ENCODE measurements at places on chromosomes 2 and 18. TPM values are rescaled to one million over a fixed set of nuclear protein-coding genes. Genes with fewer than 3 reads are reported as not detected.

MEX3C gene
- 48.4 TPM for total RNA-seq

PLA2R1 gene
- total RNA-seq = not detected

KCNK3 gene
- not detected for total RNA-seq

WDR54 gene
- 84.0 TPM for total RNA-seq

DPP10 gene
- total RNA-seq = not detected

UGGT1 gene
- total RNA-seq = 63.4 TPM

DNA sequence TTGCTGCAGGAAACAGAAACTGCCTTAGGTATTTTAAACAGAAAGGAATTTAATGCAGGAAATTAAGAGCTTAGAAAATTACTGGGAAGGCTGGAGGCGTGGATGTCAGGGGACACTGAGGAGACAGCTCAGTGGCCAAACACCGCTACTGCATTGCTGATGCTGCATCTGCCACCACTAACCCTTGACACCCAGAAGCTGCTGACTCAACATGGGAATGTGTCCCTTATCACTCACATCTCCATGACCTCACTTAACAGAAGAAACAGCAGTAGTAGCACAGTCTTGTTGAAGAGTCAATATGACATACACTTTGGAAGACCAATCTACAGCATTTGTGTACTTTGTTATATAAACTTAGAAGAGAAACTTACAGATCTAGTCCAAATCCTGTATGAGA is 906.1 kb downstream of the SLC4A3 start:
- H3K4me3 ChIP-seq = no peak overlapping the region
- peak; percentile 40 for DNase-seq

- H3K27me3 ChIP-seq = peaks cover 7% of the 10 kb centered on the region
- H3K4me1 ChIP-seq = no peaks in the 10 kb centered on the region
- no peaks in the 10 kb centered on the region for H3K36me3 ChIP-seq
These were observed 210.5 kb upstream of the HDAC4 start for GRCh38 chr2:239611222-239611795.

DNA sequence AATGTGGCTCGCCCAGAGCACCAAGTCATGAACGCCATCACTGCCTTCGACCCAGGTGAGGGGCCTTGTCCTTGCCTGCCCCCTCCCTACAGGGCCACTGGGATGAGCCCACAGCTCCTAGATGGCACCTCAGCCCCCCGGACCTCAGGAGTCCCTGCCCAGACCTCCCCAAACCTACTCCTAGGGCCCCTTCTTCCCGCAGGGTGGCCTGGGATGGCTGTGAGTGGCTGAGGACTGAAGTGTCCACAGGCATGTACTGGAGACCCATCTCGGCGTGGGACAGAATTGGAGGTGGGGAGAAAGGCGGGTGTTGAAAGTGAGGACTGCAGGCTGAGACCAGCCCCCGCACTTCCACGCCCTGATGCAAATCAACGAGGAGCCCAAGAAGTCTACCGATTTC is 2.8 kb upstream of the TUBB6 start:
- H3K27me3 ChIP-seq = peaks cover 59% of the 10 kb centered on the region
- no peak overlapping the region for H3K4me3 ChIP-seq
- no peak for DNase-seq

GRCh38 chr2:15298770-15299169 is 262.4 kb downstream of the NBAS start:
- H3K27me3 ChIP-seq = no peaks in the 10 kb centered on the region
- H3K4me1 ChIP-seq = peaks cover 22% of the 10 kb centered on the region
- peaks cover 32% of the 10 kb centered on the region for H3K36me3 ChIP-seq
- no peak overlapping the region for H3K4me3 ChIP-seq

- no peak overlapping the region for H3K4me3 ChIP-seq
- peaks cover 55% of the 10 kb centered on the region for H3K4me1 ChIP-seq
- peaks cover 41% of the 10 kb centered on the region for H3K27me3 ChIP-seq
- H3K27ac ChIP-seq = no peak overlapping the region
These were observed 70.6 kb downstream of the CTAGE1 start for GRCh38 chr18:22346953-22347605.

- no peak for DNase-seq
- no peaks in the 10 kb centered on the region for H3K27me3 ChIP-seq
These were observed 100.8 kb downstream of the EPC2 start for GRCh38 chr2:148745151-148745851.

GRCh38 chr2:30631051-30631671 is 176.1 kb downstream of the CAPN13 start:
- H3K4me3 ChIP-seq = no peak overlapping the region
- peaks cover 7% of the 10 kb centered on the region for H3K36me3 ChIP-seq
- H3K27me3 ChIP-seq = no peaks in the 10 kb centered on the region

GRCh38 chr2:62266433-62267038 is 70.6 kb downstream of the B3GNT2 start:
- H3K4me1 ChIP-seq = no peaks in the 10 kb centered on the region
- H3K27ac ChIP-seq = no peak overlapping the region

DNA sequence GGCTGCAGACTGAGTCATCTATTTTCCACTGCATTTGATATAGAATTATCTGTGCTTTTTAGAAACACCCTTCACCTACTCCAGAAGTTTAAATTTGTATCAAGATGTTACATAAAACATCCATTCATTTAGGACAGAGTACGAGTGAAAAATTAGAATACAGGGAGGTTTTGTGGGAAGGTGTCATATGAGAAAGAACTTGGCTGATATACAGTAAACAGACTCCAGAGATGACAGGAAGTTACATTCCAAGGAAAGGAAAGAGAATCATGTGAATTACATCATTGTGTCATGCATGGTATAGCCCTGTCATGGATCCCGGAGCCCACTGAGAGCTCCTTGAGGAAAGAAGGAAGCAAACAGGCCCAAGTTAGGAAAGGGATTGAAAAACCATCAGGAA is 341.5 kb upstream of the PKDCC start:
- no peaks in the 10 kb centered on the region for H3K36me3 ChIP-seq
- H3K27me3 ChIP-seq = peaks cover 2% of the 10 kb centered on the region
- no peaks in the 10 kb centered on the region for H3K4me1 ChIP-seq
- H3K4me3 ChIP-seq = no peak overlapping the region
- no peak for DNase-seq
- no peak overlapping the region for H3K27ac ChIP-seq

GRCh38 chr2:40039549-40039948 is 260.5 kb upstream of the THUMPD2 start:
- peaks cover 3% of the 10 kb centered on the region for H3K4me1 ChIP-seq
- no peaks in the 10 kb centered on the region for H3K27me3 ChIP-seq
- no peaks in the 10 kb centered on the region for H3K36me3 ChIP-seq
- H3K27ac ChIP-seq = no peak overlapping the region

DNA sequence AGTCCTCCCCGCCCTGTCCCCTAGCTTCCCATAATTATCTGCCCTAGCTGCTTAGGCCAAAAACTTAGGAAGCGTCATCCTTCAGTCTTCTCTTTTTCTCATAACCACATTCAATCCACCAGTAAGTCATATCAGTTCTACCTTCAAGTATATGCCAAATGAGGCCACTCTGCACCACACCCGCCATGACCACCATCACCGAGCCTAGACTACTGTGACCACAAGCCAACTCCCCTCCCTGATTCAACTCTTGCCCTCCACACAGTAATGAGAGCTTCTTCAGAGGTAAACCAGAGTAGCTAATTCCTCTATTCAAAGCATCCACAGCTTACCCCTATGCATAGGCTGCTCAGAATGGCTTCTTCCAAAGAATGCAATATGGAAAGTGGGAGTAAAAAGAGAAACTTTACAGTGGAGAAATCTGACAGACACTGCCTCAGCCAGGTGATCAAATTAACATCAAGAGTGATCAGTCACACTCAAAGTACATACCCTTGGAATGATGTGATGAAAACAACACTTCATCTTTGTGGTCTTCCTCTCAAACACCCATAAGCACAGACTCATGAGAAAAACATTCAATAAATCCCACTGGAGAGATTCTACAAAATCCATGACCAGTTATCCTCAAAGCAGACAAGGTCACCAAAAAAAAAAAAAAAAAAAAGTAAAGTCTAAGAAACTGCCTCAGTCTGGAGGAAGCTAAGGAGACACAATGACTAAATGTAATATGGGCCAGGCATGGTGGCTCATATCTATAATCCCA is 17.7 kb downstream of the MBOAT2 start:
- H3K27me3 ChIP-seq = peaks cover 19% of the 10 kb centered on the region
- DNase-seq = no peak
- peaks cover 3% of the 10 kb centered on the region for H3K4me1 ChIP-seq
- no peaks in the 10 kb centered on the region for H3K36me3 ChIP-seq

DNA sequence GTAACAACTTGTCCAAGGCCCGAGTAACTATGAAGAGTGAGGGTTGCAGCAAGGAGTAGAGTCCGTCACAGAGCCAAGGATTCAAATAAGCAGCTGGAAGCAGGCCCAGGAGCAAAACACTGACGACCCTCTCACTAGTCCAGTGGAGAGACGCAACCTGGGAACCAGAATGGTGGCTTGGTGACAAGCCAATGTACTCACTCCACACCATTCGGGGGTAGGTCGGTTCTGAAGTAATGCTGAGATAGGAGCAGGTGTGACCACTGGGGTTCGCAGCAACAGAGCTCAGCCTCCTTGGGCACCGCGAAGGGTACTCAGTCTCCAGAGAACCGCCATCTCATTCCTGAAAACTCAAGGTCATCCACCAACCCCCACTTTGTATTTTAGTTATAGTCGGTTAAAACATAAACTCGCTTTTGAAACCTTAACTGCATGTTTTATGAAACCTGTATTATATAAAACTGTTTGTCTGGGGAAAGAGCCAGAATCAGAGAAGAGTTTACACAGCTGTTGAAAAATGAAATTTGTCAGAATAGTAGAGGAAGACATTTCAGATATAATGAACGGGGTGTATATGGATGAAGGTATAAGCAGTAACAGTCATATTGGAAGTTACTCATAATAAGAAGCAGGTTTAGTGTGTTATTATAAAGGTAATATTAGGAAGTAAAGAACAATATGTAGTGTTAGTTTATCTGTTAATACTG is 8.6 kb downstream of the ANKRD62 start:
- H3K4me1 ChIP-seq = peaks cover 14% of the 10 kb centered on the region
- peaks cover 53% of the 10 kb centered on the region for H3K27me3 ChIP-seq
- no peak for DNase-seq
- H3K36me3 ChIP-seq = no peaks in the 10 kb centered on the region
- no peak overlapping the region for H3K27ac ChIP-seq
- no peak overlapping the region for H3K4me3 ChIP-seq

GRCh38 chr2:212711856-212712255 is 173.3 kb upstream of the ERBB4 start:
- H3K27me3 ChIP-seq = no peaks in the 10 kb centered on the region
- no peaks in the 10 kb centered on the region for H3K4me1 ChIP-seq
- no peaks in the 10 kb centered on the region for H3K36me3 ChIP-seq
- H3K27ac ChIP-seq = no peak overlapping the region
- H3K4me3 ChIP-seq = no peak overlapping the region
- DNase-seq = no peak

DNA sequence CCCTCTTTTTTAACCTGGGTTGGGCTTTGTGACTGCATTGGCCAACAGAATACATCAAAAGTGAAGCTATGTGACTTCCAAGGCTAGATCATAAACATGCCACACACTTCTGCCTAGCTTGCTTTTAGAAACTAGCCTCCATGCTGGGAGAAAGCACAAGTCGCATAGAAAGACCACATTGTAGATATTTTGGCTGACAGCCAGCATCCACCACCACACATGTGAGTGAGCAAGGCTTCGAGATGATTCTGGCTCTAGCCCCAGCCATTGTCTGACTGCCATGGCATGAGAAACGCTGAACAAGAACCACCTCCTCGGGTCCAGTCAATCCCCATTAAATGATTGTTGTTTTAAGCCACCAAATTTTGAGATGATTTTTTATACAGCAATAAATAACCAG is 66.8 kb upstream of the STPG4 start:
- H3K27me3 ChIP-seq = peaks cover 15% of the 10 kb centered on the region
- no peak for DNase-seq
- H3K27ac ChIP-seq = no peak overlapping the region
- H3K36me3 ChIP-seq = no peaks in the 10 kb centered on the region
- no peak overlapping the region for H3K4me3 ChIP-seq

DNA sequence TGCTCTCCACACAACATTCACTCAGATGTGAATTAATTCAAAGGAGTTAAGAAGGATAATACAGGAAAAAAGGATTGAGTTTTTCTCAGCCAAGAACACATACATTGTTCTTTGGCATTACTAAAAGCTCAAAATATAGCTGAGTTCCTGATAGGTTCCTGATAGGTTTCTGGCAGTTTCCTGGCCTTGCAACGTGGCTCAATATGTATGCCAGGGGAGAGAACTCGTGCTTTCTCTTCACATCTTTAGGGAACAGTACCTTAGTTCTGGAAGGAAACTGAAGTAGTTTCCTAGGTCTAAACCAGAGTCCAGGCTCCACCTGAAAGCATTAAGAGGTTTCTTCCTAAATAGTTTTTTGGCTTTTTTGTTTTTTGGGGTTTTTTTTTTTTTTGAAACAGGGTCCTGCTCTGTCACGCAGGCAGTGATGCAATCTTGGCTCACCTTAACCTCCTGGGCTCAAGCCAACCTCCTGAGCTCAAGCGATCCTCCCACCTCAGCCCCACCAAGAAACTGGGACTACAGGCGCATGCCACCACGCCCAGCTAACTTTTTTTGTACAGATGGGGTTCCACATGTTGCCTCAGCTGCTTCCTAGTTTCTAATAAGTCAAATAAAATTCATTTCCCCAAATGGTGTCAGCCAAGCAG is 42.8 kb downstream of the ESCO1 start:
- DNase-seq = no peak
- peaks cover 33% of the 10 kb centered on the region for H3K36me3 ChIP-seq
- no peaks in the 10 kb centered on the region for H3K27me3 ChIP-seq
- H3K27ac ChIP-seq = no peak overlapping the region
- no peak overlapping the region for H3K4me3 ChIP-seq

DNA sequence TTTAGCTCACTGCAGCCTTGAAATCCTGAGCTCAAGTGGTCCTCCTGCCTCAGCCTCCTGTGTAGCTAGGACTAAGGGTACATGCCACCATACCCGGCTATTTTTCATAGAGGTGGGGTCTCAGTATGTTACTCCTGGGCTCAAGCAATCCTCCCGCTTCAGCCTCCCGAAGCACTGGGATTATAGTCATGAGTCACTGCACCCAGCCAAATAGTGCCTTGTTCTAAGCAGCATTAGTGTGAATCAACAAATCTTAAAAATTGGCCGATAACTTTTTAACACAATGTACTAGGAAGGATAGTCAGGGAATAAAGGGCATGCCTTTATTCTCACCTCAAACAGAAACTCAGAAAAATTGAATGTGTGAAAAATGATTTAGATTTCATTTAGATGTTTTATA is 51.6 kb downstream of the XRCC5 start:
- H3K36me3 ChIP-seq = peaks cover 75% of the 10 kb centered on the region
- H3K4me3 ChIP-seq = no peak overlapping the region
- DNase-seq = no peak
- H3K27ac ChIP-seq = no peak overlapping the region
- peaks cover 8% of the 10 kb centered on the region for H3K4me1 ChIP-seq
- no peaks in the 10 kb centered on the region for H3K27me3 ChIP-seq

GRCh38 chr2:200317975-200318374 is 11.5 kb downstream of the SPATS2L start:
- peaks cover 47% of the 10 kb centered on the region for H3K4me1 ChIP-seq
- no peak overlapping the region for H3K27ac ChIP-seq
- peaks cover 12% of the 10 kb centered on the region for H3K36me3 ChIP-seq
- H3K27me3 ChIP-seq = no peaks in the 10 kb centered on the region

DNA sequence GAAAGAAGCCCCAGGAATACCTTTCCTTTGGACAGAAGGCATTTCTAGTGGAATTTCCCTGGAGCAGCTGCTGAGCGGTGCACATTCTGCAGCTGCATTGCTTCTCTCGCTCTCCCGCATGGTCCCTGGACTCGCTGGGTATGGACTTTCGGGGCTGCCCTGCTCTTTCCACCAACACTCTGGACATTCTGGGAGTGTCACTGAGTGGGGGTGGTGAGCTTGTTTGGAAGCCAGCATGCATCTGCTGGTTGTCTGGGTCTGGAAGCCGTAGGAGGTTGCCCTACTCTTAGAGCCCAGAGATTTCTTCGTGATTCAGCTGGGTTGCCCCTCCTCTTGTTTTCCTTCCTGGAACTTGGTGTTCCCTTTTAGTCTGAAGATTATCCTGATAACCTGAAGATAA is 52.6 kb downstream of the TWIST2 start:
- no peak for DNase-seq
- no peak overlapping the region for H3K4me3 ChIP-seq
- no peak overlapping the region for H3K27ac ChIP-seq

Measured in activated CD8-positive, alpha-beta memory T cell treated with anti-CD3 and anti-CD28 coated beads, Interleukin-2, amount 10 ng/mL, durations not matched to agents 7 days and 5 days (primary cell).